Stimulated activated CD8-positive, alpha-beta memory T cell treated with anti-CD3 and anti-CD28 coated beads, Interleukin-4, amount 100 ng/mL, for 4 hours (primary cell): ENCODE measurements at places on chromosomes 2 and 18.

- no peak for DNase-seq
Measured at GRCh38 chr2:144270951-144271350, 249.0 kb downstream of the ZEB2 start.

- no peak for DNase-seq
Measured at GRCh38 chr2:85585781-85586105, 1.5 kb downstream of the VAMP5 start.

DNA sequence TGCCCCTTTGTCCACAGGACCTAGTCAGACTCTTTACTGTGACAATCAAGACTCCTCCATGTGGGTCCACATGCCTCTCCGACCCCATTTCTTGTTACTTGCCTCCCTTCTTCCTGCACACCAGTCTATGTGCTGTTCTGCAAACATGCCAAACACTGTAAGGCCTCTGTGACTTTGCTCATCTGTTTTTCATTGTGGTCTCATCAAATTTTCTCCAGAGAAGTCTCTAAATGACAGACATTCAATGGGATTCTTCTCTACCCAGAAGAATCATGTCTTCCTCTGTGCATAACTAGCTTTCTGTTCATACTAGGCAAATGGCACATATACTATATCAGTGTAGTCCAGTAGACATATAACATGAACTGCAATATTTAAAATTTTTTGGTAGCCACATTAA, 43.0 kb upstream of the KCNE4 start:
- no peak for DNase-seq

DNA sequence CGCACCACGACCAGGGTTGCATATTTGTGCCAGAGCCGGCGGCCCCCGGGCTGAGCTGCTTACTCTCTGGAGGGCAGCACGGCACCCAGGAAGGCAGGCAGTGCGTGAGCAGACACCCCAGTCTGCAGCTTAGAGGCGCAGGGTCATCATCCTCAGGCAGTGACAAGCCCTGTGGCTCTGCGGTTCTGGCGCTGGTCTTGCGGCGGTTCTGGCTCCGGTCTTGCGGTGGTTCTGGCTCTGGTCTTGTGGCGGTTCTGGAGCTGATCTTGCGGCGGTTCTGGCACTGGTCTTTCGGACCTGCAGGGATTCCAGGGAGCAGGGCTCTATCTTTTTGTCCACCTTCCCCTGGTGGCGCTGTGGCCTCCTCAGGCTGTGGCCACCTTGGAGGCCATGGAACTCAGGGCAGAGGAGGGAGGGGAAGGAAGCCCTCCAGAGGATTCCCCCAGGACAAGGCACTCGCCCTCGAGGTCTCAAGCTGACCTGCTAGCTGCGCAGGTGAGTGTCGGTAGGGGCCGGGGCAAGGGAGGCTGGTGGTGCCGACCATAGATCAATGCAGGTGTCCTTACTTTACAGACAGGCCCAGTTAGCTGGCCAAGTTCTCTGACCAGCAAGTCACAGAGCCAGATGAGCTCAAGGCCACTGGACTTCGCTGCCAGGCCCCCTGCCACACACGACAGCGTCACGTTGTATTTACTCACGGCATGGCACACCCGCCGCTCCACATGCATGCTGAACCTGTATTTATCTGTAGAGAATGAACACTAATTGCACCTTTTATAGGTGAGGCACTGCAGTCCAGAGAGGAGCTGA, 14.9 kb downstream of the ESPNL start:
- no peak for DNase-seq

- DNase-seq: no peak
Measured at GRCh38 chr2:9484533-9484932, 10.2 kb downstream of the IAH1 start.

- no peak for DNase-seq
Measured at GRCh38 chr2:138093455-138093854, 129.2 kb downstream of the HNMT start.

- no peak for DNase-seq
Measured at GRCh38 chr18:24198461-24198860, 59.6 kb downstream of the CABYR start.

GRCh38 chr2:27264253-27264752, 1.5 kb upstream of the SLC30A3 start:
- no peak for DNase-seq

DNA sequence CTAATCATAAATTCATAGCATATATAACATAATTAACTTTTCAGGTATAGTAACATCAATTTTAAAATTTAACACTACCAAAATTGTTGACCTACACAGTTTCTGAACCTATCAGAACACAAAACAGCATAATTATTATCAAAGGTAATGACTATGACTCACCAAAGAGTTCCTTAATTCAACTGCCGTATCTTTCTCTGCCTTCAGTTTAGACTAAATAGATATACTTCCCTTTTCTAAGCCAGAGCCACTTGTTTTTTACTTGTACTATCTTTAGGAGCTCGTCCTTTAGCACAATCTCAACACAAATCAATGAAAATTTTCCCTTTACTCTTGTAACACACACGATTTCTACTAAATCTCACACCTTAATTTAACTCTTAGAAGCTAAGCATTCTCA, 54.4 kb downstream of the CCDC88A start:
- DNase-seq: no peak

DNA sequence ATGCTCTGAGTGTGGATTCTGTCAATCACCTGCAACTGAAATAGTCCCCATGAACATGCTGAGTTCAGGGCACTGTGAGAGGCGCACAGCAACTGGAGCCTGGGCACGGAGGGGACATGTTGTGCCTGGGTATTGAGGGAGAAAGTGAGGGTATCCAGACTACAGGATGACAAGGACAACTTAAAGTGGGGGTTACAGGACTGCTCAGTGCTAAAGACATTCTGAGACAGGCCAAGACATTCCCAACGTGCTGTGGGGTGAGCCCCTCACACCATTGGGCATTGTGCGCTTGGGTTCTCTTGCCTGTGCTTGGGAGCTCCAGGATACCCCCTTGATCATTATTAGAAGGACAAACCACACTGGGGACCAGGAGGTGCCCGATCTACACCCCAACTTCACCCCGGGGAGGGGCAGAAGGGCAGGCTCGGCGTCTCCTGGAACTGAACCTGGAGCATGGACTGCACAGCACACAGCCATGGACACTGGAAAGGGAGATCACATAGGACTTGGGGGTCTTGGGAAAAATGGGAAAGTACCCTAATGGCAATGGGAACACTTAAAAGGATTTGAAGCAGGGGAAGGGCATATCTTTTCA, 72.5 kb upstream of the HDAC4 start:
- DNase-seq: no peak

GRCh38 chr2:55672630-55673029, 21.0 kb downstream of the PNPT1 start:
- DNase-seq: no peak

DNA sequence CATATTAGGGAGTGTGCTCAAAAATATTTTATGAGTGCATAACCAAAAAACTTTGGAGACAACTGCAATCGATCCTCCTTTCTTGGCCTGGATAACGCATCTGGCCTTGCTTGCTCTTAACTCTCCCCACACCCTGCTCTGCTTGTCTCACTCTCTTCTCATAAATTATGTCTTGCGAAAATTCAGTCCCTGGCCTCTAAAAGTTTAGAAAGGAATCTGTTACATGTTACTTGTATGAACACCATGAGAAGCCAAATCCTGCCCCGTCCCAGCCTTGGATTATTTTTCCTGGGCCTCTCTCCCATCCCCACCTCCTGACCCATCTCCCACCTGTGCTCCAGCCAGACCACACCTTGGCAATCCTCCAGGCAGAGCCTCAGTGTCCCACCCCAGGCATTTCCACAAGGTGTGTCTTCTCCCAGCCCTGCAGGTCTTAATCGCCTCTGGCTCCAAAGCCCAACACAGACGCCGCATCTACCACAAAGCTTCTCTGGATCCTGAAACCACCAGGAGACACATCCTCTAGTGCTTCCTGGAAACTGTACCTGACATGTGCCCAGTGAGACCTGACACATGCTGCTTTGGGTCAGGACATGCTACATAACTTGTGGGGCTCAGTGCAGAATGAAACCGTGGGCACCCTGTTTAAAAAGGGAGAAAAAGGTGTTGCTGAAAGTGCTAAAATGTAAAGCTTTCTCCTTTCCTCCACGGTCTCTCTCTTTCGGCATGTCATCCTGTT, 99.6 kb upstream of the ST3GAL5 start:
- no peak for DNase-seq

DNA sequence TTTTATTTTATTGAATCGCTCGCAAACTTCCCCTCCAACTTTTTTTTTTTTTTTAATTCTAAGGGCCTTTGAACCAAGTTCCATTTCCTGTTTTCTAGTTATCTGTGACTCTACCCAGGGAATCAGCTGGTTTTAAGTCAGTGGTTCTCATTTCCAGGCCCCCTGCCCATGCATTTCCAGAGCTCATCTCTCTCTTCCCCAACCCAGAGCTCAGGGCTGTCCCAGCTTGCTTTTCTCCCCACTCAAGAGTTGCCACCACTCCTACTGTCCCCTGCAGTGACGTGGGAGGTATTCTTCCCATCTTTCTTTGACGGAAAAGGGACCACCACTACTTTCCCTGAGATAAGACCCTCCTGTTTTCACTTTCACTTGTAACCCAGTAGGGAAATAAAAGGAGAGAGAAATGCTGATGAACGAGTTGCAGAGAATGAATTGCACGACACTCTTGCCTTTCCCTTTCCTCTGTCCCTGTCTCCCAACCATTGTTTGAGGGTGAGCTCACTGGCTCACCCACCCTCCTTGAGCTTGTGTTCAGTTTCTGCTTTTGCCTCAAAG, 42.1 kb downstream of the TET3 start:
- DNase-seq: no peak

DNA sequence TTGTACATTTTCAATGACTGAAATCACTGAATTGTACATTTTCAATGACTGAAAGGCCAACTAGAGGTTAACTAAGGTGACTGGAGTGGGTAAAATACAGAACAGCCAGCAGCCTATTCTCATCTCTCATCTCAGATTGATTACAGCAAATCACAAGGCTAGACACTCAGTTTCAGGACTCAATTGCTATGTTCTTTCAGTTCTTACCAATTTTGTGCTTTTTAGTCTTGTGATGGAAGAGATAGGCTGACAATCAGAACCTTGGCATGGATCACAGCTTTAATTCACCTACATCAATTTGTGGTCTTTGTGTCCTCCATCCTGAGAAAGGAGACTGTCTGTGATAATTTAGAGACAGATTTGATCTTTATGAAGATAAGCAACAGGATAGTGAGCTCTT, 124.7 kb downstream of the GULP1 start:
- no peak for DNase-seq

GRCh38 chr2:73611193-73611592, 31.0 kb downstream of the NAT8 start:
- no peak for DNase-seq

DNA sequence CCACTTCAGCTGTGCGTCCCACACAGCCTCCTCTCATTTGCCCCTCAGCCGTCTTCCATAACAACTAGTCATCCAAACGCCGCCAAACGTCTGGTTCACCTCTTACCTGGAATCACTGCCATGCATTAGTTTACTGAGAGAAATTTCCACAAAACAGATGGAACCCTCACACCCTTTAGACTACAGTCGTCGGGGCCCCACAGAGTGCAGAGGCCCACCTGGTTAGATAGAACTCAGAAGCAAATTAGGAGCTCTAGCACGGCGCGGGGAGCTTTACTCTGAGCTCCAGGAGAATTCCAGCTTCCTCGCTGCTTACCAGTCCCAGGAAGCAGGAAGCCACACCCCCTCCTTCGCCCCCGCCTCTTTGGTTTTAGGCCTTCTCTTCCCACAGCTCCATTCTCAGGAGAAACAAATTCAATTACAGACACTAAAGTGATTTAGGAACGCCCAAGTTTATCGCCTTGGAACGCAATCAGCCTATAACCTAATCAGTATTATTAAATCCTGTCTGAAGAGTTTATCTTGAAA, 9.4 kb downstream of the RNU2-63P start:
- DNase-seq: no peak

GRCh38 chr2:236535024-236535423, 34.6 kb upstream of the ACKR3 start:
- DNase-seq: no peak

DNA sequence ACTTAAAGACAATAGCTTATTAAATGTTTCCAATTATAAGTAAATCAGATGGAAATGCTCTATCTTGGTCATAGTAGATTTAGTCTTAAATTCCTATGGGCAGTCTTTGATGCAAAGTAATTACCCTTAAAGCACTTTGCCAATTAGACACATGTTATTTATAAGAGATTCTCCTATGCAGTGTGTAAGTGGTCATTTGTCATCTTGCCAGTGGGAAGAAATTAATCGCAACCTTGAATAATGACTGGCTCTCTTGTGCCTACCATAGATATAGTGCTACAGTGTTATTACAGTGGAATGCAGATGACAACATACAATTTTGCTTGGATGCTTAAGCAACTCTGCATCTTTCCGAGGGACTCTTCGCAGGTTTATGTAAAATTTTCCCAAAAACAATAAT, 311.0 kb upstream of the THUMPD2 start:
- no peak for DNase-seq

GRCh38 chr2:16262526-16263178, 322.3 kb downstream of the MYCN start:
- DNase-seq: no peak

DNA sequence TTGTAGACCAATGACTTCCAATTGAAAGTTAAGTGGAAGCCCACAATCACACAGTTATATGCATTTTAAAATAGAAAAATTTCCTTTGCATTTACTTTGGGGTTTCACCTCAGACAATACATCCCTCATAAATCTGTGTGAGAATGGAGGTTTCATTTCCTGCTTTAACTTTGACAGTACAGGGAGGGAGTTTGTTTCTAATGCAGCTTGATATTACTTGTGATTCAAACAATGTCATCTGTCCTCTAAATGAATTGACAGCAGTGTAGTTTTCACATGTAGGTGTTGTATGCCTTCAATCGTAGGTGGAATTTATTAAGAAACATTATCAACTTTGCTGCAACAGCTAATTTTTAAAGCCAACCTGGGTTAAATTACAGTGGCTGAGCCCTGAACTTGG, 75.2 kb downstream of the TMEFF2 start:
- DNase-seq: no peak

DNA sequence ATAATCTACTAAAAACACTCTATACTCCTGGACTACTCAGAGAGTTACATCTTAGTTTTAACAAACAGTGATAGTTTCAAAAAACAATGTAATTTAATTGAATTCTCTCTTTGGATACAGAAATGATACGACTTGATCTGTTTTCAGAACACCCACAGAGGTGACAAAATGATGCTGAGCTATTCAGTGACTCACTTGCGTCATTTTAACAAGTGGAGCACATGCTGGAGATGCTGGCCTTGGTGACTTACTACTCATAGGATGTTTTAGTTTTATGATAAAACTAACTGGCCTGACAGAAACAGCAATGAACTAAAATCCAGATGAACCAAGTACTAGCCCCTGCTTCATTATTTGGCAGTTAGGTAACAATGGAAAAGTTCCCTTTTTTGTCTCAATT, 101.3 kb upstream of the ITGB6 start:
- DNase-seq: no peak

DNA sequence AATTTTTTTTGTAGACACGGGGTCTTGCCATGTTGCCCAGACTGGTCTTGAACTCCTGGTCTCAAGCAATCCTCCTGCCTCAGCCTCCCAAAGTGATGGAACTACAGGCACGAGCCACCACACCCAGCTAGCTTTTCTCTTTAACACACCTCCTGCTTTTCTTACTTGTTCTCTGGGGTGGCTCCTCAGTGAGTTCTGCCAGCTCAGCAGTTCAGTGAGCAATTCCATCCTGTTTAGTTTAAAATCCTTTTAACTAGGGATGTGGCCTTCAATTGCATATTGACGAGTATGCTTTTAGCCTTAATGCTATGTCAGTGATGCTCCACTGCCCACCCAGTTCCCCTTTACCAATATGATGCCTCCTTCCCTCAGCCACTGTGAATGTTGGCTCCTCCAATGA, 16.1 kb downstream of the ZNF397 start:
- DNase-seq: no peak

GRCh38 chr2:37653805-37654378, 17.6 kb downstream of the CDC42EP3 start:
- no peak for DNase-seq

GRCh38 chr2:240635121-240635997, 10.1 kb downstream of the GPR35 start:
- no peak for DNase-seq
